ENCODE measurements at places on chromosomes 4 and X.

DNA sequence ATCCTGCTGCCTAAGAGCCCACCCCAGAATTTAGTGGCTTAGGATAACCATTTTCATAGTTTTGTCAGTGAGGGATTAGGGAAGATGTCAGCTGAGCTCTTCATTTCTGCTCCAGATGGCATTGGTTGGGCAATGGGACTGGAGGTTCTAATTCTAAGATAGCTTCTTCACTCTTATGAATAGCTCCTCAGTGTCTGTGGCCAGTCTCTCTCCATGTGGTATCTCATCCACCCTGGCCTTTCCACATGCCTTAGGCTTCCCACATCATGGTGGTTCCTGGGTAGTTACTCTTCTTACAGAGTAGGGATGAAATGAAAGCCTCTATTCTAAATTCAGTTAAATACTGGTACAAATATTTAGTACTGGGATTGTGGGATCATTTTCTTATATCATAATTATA is 31.3 kb downstream of the REPS2 start:
- DNase-seq = no peak

DNA sequence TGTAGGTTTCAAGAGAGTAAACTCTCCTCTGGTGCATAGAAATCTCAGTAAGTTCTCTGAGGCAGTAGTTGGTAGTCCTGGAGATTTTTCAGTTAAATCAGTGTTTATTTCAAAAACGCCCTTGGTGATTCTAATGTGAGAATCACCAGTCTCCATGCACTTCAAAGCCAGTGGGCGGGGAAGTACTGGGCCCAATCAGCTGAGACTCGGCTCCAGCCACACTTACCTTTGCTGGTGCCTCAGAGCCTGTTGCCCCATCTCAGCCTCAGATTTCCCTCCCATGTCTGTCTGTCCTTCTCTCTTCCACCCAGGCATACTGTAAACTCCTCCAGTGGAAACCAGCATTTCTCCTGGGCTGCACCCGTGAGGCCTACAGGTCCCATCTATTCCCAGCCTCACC is 7.4 kb upstream of the MGST2 start:
- no peak for DNase-seq

GRCh38 chr4:10659251-10659650 is 25.3 kb downstream of the CLNK start:
- no peak for DNase-seq

- DNase-seq = no peak
Measured at GRCh38 chr4:72629540-72629939, 60.5 kb upstream of the ADAMTS3 start.

DNA sequence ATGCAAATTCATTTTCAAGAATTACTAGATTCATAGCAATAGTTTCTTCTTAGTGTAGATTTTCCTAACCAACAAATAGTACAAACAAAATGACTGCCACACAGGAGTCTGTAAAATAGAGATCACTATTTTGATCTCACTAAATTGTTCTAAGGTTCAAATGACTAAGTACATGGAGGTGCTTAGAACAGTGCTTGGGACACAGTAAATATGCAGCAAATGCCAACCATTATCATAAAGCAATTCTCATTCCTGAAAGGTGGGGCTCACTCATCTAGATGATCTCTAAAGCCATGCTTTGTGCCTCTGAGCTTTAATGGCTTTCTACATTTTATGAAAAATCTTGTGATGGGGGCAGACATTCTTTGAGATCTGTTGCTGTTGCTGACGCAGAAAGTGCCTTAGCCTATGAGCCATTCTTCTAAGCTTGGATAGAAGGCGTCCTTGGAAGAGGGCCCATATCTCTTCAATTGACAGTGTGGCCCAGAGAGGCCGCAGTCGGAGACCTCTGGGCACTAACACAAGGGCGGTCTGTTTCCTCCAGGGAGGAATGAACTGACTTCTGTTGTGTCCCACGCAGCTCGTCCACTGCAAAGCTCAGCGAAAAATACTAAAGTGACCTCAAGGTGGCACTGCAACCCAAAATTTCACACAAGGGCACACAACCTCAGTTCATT is 23.5 kb downstream of the TLR10 start:
- DNase-seq = peak; percentile 33

DNA sequence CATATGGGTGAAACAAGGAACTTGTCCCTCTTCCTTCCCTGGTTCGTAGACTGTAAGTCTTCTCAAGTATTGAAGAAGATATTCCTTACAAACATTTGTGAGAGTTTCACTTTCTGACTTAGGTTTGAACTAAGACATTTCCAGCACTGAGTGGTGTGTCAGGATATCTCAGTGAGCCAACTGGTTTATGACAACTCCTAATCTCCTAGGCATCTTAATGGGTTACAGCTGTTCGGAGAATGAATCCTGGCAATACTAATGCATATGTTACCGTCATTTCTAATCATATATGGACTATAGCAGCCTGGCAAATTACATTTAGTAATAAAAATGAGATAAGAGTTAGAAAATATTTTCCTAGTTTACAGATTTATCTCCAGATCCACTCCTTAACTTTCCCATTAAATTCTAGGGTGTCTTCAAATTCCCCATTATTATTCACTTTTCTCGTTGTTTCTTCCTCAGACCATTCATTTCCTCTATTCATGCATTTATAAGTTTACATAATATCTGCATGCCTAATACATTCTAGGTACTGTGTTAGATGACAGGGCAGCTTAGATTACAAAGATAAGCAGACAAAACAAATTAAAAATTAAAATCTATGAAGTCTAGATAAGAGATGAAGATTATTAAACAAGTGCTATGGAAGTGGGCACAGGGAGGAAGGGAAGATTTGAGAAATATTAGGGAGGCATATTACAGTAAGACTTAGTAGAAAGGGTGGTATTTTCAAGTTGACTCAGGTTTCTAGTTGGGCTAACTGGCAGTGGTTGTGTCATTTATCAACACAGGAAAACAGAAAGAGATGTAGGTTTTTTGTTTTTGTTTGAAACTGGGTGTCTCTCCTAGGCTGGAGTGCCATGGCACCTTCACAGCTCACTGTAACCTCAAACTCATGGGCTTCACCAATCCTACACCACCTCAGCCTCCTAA is 173.9 kb downstream of the WDFY3 start:
- DNase-seq = peak; percentile 43

GRCh38 chr4:164648849-164649212 is 105.1 kb upstream of the SMIM31 start:
- DNase-seq = no peak

DNA sequence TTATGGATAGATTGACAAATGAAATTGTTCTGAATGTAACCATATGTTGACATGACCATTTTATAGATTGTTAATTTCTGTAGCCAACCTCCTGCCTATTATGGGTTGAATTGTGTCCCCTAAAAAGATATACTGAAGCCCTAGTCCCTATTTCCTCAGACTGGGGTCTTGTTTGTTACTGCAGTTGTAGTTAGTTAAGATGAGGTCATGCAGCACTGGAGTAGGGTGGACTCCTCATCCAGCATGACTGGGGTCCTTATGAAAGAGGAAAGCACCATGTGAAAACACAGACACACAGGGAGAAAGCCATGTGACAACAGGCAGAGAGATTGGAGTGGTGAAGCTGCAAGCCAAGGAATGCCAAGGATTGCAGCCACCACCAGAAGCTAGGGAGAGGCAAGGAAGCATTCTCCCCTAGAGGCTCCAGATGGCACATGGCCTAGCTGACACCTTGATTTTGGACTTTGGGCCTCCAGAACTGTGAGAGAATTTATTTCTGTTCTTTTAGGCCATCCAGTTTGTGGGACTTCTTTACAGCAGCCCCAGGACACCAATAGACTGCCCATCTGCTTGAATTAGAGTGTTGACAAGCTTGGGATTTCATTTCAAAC is 14.0 kb downstream of the MTM1 start:
- DNase-seq = no peak

GRCh38 chr4:26204249-26204825 is 116.5 kb upstream of the RBPJ start:
- DNase-seq = no peak

GRCh38 chrX:12360986-12361598 is 222.8 kb downstream of the FRMPD4 start:
- no peak for DNase-seq

GRCh38 chr4:176444741-176445140 is 125.0 kb downstream of the SPCS3 start:
- no peak for DNase-seq

GRCh38 chr4:109410226-109410625 is 23.4 kb upstream of the SEC24B start:
- no peak for DNase-seq

DNA sequence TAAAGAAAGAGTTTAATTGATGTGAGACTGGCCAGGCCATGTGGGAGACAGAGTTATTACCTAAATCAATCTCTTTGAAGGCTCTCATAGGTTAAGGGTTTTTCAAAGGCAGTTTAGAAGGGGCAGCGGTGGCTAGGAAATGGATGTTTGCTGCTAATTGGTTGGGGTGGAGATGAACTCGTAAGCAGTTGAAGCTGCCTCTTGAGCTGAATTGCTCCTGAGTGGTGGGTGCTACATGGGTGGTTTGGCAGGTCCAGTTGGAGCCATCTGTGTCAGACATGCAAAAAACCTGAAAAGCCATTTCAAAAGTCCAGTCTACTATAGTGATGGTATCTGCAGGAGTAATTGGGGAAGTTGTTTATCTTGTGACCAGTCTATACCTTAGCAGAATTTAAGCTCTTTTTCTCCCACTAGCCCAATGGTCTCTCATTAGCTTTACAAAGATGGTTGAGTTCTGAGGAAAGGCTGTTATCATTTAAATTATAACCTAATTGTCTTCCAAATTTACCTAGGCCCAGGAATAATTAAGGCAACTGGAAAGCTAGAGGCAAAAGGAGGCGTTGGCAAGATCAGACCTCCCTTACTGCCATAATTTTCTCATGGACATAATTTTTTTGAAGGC is 762.4 kb upstream of the FRG1 start:
- no peak for DNase-seq

GRCh38 chr4:150080337-150080736 is 2.1 kb downstream of the DCLK2 start:
- peak; percentile 59 for DNase-seq

DNA sequence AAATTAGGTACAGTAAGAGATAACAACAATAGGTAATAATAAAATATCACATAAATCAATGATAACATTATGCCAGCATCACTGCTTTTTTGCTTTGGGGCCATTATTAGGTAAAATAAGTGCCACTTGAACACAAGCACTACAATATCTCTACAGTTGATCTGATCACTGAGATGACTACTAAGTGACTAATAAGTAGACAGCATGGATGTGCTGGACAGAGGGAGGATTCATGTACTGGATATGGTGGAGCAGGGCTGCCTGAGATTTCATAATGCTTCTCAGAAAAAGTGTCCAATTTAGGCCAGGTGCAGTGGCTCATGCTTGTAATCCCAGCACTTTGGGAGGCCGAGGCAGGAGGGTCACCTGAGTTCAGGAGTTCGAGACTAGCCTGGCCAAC is 137.8 kb upstream of the IL1RAPL2 start:
- DNase-seq = no peak

- DNase-seq = no peak
Measured at GRCh38 chrX:44224760-44225159, 118.7 kb downstream of the EFHC2 start.

- no peak for DNase-seq
Measured at GRCh38 chrX:20720954-20721626, 454.4 kb upstream of the RPS6KA3 start.

DNA sequence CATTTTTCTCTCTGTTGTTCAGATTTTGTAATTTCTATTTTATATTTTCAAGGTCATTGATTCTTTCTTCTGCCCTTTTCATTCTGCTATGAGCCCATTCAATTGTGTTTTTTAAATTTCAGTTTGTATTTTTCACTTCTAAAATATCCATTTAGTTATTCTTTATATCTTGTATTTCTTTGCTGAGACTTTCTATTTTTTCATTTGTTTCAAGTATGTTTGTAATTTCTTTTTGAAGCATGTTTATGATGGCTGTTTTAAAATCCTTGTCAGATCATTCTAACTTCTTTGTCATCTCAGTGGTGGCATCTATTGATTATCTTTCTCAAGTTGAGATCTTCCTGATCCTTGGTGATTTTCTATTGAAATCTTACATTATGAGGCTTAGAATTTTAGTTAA is 157.2 kb upstream of the USP9X start:
- DNase-seq = no peak

- DNase-seq = no peak
Measured at GRCh38 chr4:11900359-11900758, 471.7 kb upstream of the HS3ST1 start.

- no peak for DNase-seq
Measured at GRCh38 chr4:123846561-123846960, 450.0 kb downstream of the SPRY1 start.

- DNase-seq = no peak
Measured at GRCh38 chr4:76377911-76378310, 43.0 kb downstream of the CCDC158 start.

DNA sequence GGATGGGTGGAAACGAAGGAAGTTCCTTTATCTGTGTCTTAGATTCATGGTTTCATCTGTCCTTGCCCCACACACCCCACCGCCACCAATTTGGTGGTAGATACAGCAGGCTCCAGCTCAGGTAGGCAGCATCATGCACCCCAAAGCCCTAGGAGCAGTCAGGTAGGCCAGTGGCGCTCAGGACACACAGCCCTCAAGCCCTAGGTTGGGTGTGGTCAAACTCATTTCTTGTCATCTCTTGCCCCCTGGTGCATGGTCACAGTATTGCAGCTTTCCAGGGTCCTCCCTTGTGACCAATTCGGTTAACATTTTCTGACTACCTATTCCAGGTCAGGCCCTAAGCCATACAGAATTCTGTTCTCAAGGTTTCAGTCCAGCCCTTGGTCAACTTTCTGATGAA is 14.5 kb upstream of the PRRG3 start:
- no peak for DNase-seq

Data from HFF-Myc (cell line).